ENCODE measurements at places on chromosomes 7 and 10.

GRCh38 chr10:118850418-118851061 lies 95.8 kb upstream of the CACUL1 start:
- no peak for DNase-seq

- no peak for DNase-seq
These were observed 57.4 kb downstream of the HIBADH start for GRCh38 chr7:27605283-27605682.

- no peak for DNase-seq
These were observed 2.4 kb upstream of the IRF5 start for GRCh38 chr7:128935342-128935730.

- no peak for DNase-seq
These were observed 33.4 kb upstream of the PDGFA start for GRCh38 chr7:552868-553635.

GRCh38 chr10:938941-939678 lies 7.6 kb upstream of the LARP4B start:
- DNase-seq = no peak

- no peak for DNase-seq
These were observed 198.0 kb downstream of the CSTF2T start for GRCh38 chr10:51501396-51501795.

- DNase-seq = no peak
These were observed 143.6 kb downstream of the GLI3 start for GRCh38 chr7:42093349-42093905.

- DNase-seq = peak; percentile 38
These were observed 41.8 kb upstream of the ABCB4 start for GRCh38 chr7:87517136-87517815.

DNA sequence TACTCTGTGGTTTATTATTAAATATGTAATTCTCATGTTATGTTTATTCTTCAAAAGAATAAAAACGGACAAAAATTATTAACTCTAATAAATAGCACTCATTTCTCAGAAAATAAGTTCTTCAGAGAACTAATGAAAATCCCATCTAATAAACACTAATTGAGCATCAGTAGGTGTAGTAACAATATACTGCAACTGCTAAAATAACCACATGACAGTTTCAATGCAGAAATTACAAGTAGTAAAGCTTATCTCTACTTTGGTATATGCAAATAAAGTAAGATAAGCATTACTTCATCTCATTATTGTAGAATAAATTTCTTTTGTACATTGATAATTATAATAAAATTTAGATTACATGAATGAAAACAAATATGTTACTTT lies 56.4 kb upstream of the DKK1 start:
- no peak for DNase-seq

DNA sequence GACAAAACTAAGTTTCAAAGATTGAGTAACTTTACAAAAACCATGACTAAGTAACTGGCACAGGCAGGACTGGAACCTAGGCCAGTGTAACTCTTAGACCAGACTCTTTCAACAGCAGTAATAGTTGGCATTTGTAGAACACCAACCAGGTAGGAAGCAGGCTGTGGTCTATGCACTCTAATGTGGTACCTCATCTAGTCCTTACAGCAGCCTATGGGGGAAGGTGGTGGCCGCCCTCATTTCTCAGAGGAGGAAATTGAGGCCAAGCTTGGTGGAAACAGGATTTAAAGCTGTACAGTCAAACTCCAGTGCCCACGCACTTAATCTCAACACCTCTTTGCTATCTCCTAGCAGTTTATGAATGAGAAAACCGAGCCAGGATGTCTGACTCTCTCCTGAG lies 165.4 kb upstream of the LRGUK start:
- no peak for DNase-seq

- no peak for DNase-seq
These were observed 5.3 kb downstream of the CAMK2B start for GRCh38 chr7:44320141-44320540.

GRCh38 chr7:26279405-26279804 lies 12.3 kb upstream of the SNX10 start:
- DNase-seq = no peak

DNA sequence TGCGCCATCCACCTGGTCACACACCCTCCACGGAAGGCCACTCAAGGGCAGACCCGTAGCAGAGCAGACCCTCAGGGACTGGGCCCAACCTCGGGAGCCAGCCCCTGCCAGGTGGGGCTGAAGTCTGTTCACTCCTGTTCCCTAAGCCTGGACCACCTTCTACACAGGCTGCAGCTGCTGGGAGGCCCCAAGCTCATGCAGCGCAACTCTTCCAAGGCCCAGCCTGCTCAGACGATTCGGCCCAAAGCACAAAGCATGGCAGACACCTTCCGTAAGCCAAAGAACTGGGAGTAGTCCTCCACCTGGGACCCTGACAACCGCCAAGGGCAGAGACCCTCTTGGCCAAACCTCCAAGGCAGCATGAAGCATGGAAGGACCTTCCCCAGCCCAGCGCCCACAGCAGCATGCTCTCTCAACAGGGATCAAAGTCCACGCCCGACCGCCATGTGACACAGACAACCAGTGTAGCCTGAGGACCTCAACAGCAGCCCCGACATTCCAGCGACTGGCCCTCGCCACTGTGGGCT lies 11.5 kb downstream of the SHH start:
- no peak for DNase-seq

- DNase-seq = no peak
These were observed 22.9 kb downstream of the SORCS1 start for GRCh38 chr10:107141524-107142061.

GRCh38 chr10:29839826-29840515 lies 205.2 kb upstream of the SVIL start:
- DNase-seq = no peak

DNA sequence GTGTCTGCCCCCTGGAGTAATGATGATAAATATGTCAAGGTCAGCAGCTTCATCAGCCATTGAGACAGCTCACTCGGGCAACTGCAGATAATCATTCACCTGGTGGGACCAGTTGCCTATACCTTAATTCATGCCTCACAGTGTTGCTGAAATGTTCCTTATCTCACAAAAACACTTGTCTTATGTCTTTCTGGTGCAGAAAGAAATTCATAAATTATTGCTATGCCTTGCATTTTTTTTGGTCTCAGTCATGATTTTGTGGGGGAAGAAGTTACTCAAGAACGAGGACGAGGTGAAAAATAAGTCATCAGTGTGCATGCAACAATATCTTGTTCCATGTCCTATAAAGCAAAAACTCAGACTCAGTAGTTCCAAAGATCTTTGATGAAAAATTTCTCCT lies 16.0 kb downstream of the TRIL start:
- DNase-seq = no peak

DNA sequence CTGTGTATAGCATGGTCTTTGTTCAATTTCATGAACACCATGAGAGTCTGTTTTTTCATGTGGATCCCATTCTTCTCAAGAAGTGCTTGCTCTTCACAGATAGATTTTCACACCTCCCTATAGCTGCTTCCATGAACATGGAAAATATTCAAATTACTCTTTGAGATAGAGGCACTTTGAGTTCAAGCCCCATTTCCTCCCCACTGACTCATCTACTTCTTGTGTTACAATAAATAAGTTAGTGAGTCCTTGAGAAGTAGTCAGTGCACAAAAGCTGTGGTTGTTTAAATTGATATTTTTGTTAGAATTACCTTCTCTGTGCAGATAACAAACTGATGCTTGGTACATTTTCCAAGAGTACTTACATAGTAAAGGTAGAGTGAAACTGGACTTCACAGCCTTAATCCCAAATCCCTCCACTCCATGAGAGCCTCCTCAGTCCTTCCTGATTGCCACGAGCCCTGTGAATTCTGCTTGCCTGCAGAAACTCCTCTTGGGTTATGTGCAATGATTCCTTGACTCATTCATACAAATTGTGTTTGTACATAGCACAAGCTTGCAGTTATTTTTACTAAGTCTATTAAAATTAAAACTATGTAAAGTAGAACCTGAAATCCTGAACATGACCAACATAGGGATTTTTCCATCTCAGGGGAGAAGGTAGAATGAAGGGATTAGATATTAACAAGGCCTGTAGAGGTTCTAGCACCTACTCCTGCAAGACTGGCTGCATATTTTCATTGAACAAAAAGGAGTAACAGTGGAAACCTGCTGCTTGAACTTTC lies 496.2 kb downstream of the TNS3 start:
- no peak for DNase-seq

GRCh38 chr7:54728411-54728810 lies 30.6 kb downstream of the SEC61G start:
- no peak for DNase-seq

DNA sequence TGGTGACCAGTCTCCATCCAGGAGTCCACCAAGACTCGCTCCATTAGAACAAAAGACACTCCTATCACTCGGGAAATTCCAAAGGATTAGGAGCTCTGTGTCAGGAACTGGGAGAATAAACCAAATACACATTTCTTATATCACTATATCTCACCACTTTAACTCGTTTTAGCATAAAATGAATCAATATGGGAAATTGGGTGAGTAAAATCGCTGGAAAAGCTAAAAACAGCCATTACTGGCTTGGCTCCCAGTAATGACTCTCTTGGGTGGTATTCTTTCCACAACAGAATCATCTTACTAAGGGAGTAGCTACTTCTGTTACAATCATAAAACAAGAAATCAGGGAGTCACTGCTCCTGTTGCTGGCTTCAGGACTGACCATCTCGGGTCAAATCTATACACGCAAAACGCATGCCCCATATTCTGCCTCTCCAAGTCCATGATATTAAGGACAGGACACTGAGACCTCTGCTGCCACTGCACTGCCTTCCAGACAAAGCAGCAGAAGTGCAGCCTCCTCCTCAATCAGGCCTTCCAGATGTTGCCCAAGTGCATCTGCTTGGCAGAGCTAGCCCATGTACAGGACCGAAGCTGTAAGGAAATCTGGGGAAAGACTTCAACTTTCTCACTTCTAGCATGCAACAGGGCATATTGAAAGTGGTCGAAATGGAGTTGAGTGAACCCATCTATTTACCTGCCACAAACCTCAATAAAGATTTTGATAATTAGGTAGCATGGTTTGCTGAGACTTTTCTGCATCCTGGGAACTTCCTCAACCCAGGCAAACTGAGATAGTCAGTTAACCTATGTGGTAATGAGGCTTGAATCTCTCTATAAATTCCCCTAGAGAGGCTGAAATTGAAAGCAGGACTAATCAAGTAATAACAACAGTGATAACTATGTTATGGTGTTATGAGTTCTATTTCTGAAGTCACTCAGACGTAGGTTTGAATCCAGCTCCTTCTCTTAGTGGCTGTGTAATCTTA lies 14.4 kb upstream of the PANK1 start:
- DNase-seq = no peak

GRCh38 chr7:29642494-29643155 lies 79.0 kb downstream of the PRR15 start:
- DNase-seq = no peak

DNA sequence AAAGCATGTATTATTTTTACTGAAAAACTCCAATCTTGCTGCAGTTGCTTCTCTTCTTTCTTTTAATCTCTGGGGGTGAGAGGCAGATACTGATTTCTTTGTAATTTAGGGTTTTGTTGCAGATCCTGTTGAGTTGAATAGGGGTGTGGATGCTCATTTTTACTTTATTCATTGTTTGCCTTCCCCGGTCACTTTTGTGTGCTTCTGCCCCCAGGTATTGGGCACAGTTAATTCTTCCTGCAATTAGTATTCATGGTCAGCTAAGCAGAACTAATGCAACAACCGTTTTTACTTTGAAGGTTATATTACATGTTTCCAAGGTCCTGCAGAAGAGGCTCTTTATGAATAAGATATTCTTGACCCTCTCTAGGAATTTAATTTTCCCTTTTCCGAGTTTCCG lies 96.4 kb downstream of the BUB3 start:
- no peak for DNase-seq

DNA sequence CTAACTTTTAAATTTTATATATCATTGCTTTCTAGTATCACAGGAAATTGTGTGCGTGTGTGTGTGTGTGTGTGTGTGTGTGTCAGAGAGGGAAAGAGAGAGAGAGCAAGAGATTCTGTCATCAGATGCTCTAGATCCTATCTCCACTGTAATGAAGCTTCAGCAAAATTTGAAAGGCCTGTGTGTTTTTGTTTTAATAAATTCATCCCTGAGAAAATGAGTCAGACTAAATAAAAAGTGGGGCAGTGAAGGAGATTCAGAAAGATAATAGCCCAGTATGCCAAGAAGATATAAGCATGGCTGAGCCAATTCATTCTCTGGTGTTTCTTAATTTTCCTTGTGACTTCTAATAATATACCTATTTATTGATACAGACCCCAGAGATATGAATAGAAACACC lies 184.2 kb upstream of the TMEM196 start:
- no peak for DNase-seq

DNA sequence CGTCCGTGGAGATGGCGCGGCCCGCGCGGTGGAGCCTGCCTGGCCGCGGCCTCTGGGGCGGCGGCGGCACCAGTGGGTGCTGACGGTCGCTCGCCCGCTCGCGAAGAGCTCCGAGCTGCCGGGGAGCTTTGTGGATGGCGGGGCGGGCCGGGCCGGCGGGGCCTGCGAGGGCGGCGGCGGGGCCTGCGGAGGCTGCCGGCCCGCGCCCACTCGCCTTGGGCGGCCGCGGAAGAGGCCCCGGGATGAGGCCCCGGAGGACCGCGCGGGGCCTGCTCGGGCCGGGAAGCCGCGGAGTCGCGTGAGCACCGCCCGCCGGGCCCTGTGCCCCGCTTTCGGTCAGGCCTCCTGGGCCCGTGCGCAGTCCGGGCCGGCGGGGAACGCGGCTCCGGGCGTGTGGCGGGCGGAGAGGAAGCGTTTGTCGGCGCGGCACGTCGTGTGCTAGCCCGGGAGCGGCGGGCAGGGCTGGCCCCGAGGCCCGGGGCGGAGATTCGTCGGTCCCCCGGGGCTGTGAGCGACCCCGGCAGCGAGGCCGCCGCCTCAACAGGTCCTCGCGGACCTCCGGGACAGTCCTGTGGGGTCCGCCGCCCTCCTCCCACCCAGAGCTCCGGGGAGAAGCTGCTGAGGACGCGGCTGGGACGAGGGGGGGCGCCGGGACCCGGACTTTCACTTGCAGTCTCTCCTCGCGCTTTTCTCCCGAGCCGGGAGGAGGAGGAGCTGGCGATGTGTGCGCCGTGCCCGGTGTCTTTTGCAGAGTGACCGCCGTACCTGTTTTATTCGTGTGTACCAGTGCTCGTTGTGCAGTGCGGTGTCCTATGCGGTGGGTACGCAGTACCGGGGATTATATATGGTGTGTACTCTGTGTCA lies 578 bp downstream of the ZMYND11 start:
- DNase-seq = no peak

GRCh38 chr7:123975084-123975483 lies 50.0 kb downstream of the SPAM1 start:
- no peak for DNase-seq

Data from non-pigmented ciliary epithelial cell (primary cell).